ENCODE measurements at places on chromosomes 12 and 14. TPM values are rescaled to one million over a fixed set of nuclear protein-coding genes. Genes with fewer than 3 reads are reported as not detected.

DNA sequence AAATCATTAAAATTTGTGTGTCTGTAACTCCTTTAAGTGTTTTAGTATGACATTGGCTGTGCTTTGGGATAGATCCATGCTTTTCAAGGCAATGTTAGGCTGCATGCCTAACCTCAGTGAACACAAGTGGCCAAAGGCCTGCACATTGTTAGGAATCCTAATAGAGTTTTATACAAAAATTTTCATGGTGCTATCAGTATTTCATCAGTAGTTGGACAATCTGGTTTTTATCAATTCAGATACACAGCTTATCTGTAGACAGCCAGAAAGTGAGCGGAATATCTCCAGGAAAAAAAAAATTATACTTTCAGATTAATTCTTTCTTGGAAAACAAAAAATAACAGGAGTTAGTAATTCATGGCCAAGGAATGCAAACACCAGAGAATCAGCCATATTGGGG, 324.0 kb upstream of the PDE3A start:
- DNase-seq: no peak

DNA sequence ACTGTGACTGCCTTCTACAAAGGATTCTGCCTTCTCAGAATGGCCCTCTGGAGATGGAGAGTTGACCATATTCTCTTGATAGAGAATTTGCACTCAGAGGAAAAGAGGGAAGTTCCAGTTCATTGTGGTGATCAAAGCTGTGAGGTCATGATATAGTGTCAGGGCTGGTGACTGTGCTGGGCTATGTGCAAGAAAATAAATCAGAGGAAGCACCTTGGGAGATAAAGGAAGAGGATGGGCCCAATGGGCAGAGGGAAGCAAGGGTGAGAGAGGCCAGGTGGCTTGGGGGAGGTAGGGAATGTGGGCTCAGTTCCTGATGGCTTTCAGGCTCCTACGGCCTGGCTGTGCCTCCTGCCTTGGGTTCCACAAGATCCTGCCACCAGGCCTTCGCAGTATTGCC, 145.8 kb downstream of the SLC8A3 start:
- no peak for DNase-seq

Gene GPATCH2L
- total RNA-seq: 41.9 TPM

DNA sequence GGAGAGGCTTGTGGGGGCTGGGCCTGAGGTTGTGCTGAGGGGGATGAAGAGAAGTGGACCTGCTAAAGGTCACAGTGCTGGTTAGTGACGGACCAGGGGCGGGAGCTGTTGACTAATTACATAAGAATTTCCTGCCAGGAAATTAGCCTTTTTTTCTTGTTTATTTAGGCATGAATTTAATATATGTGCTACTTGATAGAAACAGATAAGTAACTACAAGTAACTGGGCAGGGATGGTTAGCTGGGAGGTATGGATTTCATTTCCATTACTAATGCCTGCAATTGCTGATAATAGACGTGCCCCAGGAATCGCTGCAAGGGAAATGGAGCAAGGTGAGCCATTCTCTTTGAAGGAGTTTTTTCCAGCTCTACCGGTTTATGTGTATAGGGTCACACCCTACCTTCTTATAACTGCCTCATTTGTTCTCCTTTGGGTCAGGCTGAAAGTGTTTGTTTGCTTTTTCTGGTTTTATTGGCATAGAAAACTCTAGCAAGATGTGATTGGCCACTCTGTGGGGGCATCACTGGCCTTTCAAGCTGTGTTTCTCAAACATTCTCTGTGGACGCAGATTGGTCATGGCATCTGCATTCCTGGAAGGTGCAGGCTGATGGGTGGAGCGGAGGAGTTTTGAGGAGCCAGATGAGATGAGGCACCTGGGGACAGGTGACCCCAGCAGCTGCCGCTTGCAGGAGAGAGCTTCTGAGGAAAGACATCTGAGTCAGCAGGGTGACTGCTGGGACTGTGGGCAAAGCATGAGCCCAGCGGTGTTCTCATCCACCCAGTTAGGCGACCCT, 19.0 kb upstream of the GPRC5A start:
- DNase-seq: no peak

Gene ALDH1L2
- 0.72 TPM for total RNA-seq

GRCh38 chr14:73749706-73750530, 35.7 kb upstream of the PNMA1 start:
- peak; percentile 59 for DNase-seq

DNA sequence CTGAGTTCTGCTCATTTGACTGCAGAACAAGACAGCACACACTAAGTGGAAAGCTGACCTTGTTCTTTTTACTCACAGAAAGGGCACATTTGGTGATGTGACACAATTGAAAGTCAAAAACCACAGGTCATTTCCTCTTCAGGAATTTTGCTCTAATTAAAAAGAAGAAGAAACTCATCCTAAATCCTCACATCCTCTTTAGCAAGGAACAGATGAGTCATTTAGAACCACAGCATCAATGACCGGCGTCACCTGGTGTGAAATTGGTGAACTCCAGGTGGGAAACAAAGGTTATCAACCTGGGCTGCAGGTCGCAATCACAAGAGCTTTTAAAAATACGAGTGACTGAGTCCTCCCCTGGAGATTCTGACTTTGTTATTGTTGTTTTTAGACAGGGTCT, 2.9 kb upstream of the RNU6-8 start:
- DNase-seq: no peak

DNA sequence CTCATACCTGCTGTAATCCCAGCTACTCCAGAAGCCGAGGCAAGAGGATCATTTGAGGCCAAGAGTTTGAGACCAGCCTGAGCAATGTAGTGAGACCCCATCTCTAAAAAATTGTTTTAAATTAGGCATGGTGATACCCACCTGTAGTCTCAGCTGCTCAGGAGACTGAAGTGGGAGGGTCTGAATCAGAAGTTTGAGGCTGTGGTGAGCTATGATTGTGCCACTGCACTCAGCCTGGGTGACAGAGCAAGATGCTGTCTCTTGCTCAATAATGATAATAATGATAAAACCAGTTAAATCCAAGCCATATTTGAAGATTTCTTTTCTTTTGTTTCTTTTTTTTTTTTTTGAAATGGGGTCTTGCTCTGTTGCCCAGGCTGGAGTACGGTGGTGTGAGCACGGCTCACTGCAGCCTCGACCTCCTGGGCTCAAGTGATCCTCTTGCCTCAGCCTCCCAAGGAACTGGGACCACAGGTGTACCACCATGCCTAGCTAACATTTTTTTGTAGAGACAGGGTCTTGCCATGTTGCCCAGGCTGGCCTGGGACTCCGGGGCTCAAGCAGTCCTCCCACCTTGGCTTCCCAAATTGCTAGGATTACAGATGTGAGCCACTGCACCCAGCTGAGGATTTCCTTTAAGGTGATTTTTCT, 12.8 kb downstream of the PSMA6 start:
- DNase-seq: no peak

DNA sequence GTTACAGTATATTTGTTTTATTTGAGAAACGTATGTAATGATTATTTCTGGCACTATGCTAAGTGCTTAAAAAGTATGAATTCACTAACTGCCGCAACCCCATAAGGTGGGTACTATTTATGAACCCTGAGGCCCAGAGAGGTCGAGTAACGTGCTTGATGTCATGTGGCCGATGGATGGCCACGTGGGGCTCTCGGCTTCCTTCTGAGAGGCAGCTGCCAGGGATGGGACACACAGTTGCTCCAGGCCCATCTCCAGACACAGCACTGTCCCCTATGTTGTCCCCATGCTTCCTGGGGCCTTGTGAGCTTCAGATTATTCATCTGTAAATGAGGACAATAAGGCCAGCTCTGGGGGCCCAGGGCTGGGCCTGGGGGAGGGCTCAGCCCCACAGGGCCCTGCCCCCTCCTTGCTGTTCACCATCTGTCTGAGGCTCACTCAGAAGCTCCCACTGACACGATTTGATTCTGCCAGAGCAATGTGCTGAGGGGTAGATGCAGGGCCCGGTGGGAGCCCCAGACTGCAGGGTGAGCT, 115.0 kb downstream of the CALM1 start:
- DNase-seq: no peak

- DNase-seq: no peak
Measured at GRCh38 chr12:82279536-82280058, 78.6 kb downstream of the CCDC59 start.

- peak; percentile 83 for DNase-seq
Measured at GRCh38 chr14:68794130-68794850, 1.4 kb upstream of the ZFP36L1 start.

Gene HOXC12
- not detected for total RNA-seq
